ENCODE measurements at places on chromosomes 7 and 10.

DNA sequence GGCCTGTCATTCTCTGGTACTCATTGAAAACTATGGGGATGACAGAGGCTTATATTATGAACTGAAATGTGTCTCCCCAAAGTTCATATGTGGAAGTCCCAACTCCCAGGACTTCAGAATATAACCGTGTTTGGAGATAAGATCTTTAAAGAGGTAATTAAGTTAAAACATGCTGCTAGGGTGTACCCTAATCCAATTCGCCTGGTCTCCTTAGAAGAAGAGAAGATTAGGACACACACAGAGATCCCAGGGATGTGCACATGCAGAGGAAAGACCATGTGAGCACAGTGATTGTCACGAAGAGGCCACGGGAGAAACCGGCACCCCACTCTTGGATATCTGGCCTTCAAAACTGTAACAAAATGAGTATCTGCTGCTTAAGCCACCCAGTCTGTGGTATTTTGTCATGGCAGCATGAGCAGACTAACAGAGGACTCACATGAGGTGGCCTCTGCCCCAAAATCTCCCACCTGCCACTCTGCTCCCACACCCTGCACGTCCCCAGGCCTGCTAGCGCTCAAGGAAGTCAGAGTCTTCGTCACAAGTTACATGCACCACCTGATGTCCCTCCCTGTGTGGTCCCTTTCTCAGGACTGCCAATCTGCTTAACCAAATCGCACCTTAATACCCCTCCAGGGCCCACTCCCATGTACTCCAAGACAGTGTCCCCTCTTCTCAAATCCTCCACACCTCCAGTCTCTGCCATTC lies 26.8 kb downstream of the PLAC9 start:
- no peak for DNase-seq

DNA sequence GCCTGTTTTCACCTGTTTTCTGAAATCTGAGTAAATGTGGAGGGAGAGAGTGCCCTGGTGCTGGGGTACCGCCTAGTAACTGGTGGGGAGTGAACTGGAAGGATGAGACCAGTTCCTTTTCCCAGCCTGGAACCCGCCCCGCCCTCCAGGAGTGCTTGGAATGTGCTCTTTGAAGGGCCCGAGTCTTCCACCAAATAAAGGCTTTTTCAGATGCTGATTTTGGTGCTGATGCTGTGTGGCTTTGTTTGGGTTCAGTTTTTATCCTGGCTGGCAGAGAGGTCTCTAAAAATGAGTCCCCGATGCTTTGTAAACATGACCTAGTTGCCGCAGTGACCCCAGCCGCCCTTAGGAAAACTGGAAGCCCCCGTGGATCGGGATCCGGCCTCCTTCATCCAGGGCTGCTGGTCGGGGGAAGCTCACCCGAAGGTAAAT lies 25.9 kb downstream of the FOXK1 start:
- DNase-seq, result no peak

GRCh38 chr7:139982927-139983920 lies 79.5 kb downstream of the PARP12 start:
- DNase-seq, result no peak

GRCh38 chr7:79624336-79624735 lies 170.9 kb upstream of the MAGI2 start:
- DNase-seq, result no peak

- DNase-seq, result no peak
Observed at GRCh38 chr7:47663213-47663612, 81.3 kb upstream of the TNS3 start.

GRCh38 chr7:159075563-159076238 lies 69.0 kb downstream of the VIPR2 start:
- no peak for DNase-seq

- no peak for DNase-seq
Observed at GRCh38 chr10:103450201-103450695, 1.9 kb downstream of the CALHM2 start.

- DNase-seq, result no peak
Observed at GRCh38 chr10:69449841-69450240, 1.4 kb upstream of the TSPAN15 start.

GRCh38 chr10:122018951-122019413 lies 30.0 kb downstream of the TACC2 start:
- DNase-seq, result no peak

DNA sequence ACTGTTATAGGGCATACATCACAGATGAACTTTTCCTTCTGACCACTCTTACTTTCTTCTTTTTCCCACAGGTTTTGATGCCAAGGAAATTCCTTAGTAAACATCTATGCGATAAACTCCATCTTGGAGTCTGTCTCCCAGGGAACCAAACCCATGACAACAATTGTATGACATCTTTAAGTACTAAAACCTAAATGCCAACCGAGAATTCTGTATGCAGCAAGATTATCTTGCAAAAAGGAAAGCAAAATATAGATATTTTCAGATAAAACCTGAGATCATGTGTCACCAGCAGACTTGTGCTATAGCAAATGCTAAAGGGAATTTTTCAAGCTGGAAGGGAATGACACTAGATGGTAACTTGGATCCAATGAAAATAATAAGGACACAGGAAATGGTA lies 22.0 kb upstream of the BEND7 start:
- no peak for DNase-seq

DNA sequence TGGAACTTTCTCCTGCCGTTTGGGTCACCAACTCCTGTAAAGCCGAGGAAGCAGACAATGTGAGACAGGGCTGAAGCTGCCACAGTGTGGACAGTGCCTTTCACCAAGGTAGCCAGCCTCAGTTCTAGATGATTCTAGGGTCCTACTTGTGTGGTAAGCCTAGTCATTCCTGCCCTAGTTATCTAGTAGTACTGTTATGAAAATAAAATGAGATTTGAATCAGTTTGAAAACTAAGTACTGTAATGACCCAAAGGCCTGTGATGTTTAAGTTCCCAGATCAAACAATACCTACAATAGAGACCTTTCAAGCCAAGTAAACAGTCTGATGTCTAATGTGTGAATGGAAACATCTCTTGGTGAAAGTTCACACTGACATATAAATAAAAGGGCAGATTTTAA lies 37.1 kb downstream of the POLL start:
- DNase-seq, result no peak

- no peak for DNase-seq
Observed at GRCh38 chr7:78787854-78788253, 665.6 kb downstream of the MAGI2 start.

GRCh38 chr10:31708046-31708445 lies 220.6 kb downstream of the ARHGAP12 start:
- no peak for DNase-seq

GRCh38 chr10:52056291-52056690 lies 257.8 kb upstream of the DKK1 start:
- DNase-seq, result no peak

- no peak for DNase-seq
Observed at GRCh38 chr7:100023526-100023925, 8.1 kb downstream of the ZKSCAN1 start.

- no peak for DNase-seq
Observed at GRCh38 chr10:105509517-105509916, 868.4 kb downstream of the SORCS3 start.

DNA sequence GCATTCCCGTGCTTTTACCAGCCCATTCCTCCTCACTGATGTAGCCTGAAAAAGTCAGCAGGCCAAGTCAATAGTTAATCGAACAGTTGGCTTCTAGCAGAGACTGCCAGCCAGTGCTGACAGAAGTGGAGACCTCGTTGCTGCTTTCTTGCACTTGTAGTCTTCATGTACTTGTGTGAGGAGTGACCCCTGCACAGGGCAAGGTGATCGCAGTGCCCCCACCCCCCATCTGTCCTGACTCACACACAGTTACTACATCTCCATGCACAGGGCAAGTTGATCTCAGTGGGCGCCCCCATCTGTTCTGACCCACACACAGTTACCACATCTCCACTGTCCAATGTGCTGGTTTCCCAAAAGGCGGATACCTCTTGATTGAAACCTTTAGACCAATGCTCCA lies 34.2 kb downstream of the C10orf71 start:
- DNase-seq, result no peak

DNA sequence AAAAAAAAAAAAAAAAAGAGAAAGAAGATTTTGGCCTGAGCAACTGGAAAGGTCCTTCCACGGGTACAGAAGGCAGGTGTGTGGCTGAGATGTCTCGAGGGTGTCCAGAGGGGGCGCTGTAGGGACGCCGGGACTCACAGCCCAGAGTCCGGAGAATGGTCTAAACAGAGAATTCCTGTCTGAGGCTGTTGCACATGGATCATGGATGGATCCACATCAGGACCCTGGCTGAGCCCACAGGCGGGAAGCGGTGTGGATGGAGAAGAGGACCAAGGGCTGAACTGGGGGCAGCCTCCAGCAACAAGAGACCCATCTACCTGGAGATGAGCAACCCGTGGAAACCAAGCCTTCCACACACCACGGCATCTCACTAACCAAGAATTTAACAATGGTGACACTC lies 55.0 kb downstream of the PKD1L1 start:
- no peak for DNase-seq

GRCh38 chr10:97463363-97464132 lies 17.6 kb downstream of the ZDHHC16 start:
- no peak for DNase-seq

DNA sequence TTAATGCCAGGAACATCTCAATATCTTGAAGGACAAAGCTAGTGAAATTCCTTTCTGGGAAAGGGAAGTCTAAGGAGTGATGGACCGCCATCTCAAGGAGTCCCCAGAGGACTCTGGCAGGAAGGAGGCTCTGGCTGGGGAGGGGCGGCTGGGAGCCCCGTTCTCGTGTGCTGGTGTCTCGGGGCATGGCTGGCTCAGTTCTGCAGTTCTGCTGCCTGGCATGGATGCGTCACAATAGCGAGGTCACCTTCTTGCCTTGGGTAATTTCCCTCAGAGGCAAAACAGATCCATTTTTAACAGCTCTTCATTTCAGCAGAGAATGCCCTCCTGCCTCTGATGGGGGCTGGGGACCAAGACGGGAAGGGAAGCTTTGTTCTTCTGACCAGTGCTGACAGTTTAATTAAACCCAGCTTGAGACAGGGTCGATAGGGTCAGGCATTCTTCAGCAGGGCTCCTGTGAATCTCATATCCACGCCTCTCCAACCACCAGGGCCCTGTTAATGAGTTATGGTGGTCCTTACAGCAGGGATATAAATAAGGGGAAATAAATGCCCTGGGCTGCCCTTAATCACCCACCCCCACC lies 35.7 kb downstream of the SLIT1 start:
- no peak for DNase-seq

DNA sequence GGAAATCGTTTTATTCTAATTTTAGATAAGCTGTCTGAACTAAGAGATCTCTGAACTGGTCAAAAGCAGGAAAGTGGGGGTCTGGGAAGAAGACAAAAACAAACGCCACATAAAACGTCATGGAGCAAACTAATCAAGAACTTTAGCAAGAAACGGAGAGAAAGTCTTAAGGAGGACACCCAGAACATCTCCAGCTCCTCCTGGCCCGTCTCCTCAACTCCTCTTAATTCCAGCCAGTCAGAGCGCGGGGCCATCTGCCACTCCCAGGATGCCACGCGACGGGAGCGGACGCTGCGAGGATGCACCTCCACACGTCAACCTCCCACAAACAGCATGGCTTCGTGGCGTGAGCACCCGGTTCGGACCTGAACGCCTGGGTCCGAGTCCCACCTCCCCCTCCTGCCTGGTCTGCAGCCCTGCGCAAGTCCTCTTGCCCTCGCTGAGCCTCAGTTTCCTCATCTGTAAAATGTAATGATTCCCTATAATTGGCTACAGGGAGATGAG lies 598 bp downstream of the MMS19 start:
- DNase-seq, result no peak

- DNase-seq, result no peak
Observed at GRCh38 chr10:129725011-129725410, 239.1 kb downstream of the EBF3 start.

GRCh38 chr7:69906283-69906995 lies 308.2 kb downstream of the AUTS2 start:
- no peak for DNase-seq

- no peak for DNase-seq
Observed at GRCh38 chr10:22410846-22411245, 65.5 kb downstream of the SPAG6 start.

DNA sequence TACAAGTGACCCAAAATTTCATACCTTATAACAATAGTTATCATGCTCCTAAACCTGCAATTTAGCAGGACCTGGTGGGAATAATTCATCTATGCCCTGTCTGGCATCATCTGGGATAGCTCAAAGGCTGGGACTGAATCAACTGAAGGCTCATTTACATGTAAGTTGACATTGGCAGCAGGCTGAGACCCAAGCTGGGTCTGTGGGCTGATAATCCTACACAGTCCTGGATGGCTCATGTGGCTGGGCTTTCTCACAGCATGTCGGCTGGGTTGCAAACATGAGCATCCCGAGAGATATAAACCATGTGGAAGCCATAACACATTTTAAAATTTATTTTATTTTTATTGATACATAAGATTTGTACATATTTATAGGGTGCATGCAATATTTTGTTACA lies 19.5 kb upstream of the ABCB5 start:
- no peak for DNase-seq

DNA sequence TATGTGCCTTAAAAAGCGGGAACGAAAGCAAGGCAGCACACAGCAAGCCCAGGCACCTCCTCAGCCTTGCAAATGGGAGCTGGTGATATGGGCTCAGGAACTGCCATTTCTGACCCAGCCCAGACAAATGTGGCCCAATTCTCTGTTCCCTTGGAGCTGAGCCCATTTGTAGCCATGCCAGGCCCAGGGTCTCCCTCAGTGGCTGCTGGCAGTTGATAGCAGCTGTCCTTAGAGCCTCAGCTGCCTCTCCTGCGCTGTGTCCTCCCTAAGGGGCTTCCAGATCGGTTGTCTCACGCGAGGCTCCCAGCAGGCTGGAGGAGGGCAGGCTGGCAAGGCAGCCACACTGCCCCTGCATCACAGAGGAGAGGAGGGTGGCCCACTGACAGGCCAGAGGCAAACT lies 275.8 kb downstream of the KCNMA1 start:
- no peak for DNase-seq

DNA sequence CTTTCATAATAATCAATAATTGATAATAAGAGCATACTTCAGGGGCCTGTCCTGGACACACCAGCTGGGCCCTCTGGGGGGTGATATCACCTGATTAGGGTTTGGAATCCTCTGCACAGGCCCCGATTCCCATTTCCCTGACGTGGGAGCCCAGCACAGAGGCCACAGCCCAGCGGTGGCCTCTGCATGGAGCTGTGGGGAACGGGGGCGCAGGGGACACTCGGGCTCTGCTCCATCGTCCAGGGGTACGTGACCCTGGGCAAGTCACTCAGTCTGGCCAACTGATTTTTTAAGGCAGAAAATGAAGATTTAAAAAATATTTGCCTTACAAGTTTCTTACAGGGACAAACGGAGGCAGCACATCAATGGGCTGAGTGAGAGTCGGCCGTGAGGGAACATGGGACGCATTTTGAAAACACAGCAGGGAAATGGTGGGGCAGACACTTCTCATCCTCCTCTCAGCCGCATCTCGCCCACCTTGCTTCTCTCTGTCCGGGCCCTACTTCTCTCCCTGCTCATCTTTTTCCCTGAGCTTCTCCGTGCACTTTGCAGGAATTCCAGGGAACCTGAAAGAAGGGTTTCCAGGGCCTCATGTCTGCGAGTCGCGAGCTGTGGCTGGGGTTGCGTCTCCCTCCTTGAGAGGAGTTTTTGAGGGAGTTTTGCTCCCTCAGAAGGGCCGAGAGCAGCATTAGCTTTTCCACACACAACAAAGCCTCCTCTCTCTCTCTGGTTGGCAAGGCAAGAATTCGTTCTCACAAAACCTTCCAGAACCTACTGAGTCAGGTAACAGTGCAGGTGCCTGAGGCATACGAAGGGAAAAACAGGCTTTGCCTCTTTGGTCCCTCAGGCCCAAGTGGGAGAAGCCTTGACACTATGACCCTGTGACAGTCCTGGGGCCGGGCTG lies 312.0 kb downstream of the WDR37 start:
- DNase-seq, result no peak

Measured in NCI-H1417 treated with DMSO at 0.1 percent for 48 hours (cell line).